Stimulated activated CD4-positive, alpha-beta T cell treated with anti-CD3 and anti-CD28 coated beads, Interleukin-2, amount 100 ng/mL, for 48 hours (primary cell): ENCODE measurements at places on chromosomes 12 and 14.

DNA sequence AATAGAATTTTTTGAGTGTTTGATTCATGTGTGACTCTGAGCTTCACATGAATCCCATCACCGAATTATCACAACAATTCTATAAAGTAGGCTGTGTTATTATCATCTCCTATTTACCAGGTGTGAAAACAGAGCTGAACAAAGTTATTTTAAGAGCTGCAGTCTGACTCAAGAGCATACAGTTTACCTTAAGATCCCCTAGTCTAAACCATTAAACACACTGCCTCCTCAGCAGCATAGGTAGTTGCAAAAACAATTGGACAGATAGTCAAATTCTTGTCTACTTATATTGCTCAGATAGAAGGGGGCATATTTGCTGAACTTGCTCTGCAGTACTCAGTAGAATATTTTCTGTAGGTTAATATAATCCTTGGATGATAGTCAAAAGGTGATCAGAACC, 219.8 kb upstream of the ATP2B1 start:
- no peak for DNase-seq

DNA sequence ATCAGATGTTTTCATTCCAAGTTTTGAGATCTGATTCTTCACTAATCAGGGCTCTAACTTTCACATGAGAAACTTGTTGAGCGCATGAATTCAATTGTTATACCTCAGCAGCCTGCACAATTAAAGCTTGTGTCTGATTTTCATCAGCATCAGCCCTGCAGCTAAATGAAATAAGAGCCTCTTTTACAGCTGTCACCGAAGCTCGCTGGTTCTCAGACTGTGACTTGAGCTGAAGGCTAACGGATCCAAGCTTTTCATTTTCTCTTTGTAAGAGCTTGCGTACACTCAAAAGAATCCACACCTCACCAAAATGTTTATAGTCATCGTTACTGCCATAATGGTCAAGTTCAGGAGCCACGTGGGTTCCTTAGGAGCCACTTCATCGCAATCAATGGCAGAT, 65.5 kb upstream of the BEGAIN start:
- DNase-seq = no peak

GRCh38 chr14:69481815-69482568, 2.5 kb upstream of the PLEKHD1 start:
- DNase-seq = no peak

DNA sequence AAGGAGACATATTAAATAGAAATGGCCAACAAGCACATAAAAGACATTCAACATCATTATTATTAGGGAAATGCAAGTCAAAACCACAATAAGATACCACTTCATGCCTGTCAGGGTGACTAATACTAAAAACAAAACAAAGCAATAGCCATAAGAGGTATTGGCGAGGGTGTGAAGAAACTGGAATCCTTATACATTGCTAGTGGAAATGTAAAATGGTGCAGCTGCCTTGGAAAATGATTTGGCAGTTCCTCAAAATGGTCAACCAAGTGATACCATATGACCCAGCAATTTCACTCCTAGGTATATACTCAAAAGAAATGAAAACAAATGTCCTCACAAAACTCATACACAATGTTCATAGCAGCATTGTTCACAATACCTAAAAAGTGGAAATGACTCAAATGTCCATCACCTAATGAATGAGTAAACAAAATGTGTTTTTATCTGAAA, 27.0 kb downstream of the GPR135 start:
- no peak for DNase-seq

GRCh38 chr14:58919217-58919616, 269.2 kb upstream of the DAAM1 start:
- DNase-seq = no peak

DNA sequence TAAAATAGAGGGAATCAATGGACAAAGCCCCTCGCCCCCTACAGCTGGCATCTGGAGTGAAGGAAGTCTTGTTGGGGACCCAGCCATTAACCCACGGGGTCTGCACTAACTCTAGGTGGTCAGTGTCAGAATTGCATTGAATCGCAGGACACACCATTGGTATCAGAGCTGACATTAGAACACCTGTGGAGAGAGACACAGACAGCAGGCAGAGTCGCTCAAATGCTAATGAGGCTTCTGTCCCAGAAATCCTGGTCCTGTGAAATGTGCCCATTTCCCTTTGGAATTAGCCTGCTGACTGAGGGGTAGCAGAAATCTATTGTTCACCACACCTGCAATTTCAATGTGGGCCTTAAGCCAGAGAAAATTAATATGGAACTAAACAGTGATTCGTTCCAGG, 33.0 kb downstream of the TMEM132D start:
- no peak for DNase-seq

DNA sequence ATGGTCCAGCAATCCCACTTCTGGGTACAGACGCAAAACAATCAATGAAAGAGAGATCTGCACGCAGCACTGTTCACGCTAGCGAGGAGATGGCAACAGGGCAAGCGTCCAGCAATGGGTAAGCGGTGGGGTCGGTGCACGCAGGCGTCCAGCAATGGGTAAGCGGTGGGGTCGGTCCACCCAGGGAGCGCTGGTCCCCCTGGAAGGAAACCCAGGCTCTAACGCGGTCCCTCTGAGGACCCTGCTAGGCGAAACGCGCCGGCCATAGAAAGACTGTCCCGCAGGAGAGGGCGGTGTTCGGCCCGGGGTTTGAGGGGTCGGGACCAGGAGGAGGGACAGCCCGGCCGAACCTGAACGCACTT, 618 bp upstream of the PGAM5 start:
- DNase-seq = no peak

GRCh38 chr12:85996280-85996679, 122.2 kb downstream of the NTS start:
- no peak for DNase-seq

GRCh38 chr12:49068879-49069506, 786 bp downstream of the RHEBL1 start:
- no peak for DNase-seq

DNA sequence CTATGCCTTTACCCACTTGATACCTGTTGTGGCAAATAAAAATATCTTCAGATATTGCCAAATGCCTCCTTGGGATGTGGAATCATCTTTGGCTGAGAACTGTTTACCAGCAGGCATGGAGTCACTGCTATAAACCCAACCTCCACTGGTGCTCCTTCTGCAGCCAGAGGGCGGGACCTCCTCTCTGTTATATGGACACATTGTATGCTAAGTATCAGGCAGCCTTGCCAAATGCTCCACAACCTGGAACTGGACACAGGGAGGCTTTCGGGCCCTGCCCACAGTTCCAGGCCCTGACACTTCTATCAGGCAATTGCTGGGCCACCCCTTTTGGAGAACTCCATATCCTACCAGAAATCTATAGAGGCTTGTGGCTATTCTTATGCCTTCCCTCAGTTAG, 201.0 kb downstream of the TMX1 start:
- DNase-seq = no peak

GRCh38 chr12:117049295-117049694, 49.9 kb downstream of the TESC start:
- DNase-seq = no peak

GRCh38 chr14:100159865-100160533, 554 bp upstream of the DEGS2 start:
- DNase-seq = no peak

- DNase-seq = no peak
Observed at GRCh38 chr14:25150934-25151790, 101.2 kb upstream of the STXBP6 start.

DNA sequence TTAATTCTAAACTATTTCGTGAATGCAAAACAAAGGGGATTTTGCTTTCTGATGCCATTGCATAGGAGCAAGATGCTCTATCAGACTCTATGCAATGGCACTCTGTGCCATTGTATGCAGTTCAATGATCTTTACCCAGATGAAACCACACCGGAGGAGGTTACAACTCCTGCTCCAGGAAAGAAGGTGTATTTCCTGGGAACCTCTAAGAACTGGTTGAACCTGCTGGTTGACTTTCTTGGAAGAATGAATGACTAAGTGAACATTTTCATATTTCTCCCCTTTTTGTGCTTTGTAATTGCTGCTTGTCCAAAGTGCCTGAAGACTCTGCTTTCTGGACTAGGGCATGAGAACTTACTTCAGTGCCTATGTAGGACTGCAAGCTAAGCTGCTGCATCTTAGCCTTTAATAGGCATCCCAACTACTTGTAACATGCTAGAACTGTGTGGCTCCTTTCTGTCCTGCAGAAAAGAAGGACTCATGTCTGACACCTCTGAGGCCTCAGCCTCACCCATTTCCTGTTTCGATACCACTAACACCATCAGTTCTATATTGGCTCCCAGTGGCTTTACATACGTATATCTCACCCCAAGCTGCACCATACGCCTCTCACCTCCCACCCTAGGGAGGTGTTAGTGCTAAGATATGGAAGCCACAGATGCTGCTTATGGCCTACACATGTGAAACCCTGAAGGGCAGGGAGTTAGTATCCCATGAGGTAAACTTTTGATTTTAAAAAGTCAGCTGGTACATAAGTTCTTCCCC, 193.5 kb upstream of the CNOT2 start:
- DNase-seq = no peak

DNA sequence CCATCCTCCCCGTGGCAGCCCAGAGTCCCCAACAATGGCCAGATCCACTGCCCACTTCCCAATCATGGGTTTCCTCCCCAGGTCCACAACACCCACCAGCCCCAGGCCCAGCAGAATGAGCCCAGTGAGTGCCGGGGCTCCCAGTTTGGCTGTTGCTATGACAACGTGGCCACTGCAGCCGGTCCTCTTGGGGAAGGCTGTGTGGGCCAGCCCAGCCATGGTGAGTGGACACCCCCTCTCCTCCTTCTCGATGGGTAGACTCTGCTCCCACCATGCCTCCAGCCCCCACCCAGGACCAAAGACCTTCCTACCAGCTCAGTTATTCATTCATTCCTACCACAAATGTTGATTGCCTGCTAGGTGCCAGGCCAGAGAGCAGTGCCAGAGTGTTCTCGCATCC, 23.8 kb downstream of the PAPLN start:
- no peak for DNase-seq

DNA sequence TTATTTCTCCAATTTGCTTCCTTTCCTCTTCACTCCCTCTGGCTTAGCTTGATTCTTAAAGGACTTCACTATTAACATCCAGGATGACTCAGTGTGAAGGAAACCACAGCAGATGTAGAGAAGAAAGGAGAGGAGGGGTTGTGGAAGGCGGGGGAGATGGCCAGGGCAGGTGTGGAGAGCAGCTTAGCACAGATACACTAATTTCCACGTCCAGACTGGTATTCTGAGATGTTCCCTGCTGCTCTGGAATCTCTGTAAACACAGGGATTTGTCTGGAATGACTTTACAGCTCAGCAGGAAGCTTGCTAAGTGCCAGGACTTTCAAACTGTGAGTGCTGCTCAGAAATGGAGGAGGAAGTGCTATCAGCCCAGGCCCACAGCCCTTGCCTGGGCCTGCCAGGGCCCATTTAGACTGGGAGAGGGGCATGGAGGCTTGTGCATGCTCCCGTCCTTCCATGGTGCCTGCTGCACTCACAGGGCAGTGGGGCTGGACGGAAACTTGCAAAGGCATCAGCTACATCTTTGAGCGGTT, 202.5 kb upstream of the DDHD1 start:
- DNase-seq = no peak

DNA sequence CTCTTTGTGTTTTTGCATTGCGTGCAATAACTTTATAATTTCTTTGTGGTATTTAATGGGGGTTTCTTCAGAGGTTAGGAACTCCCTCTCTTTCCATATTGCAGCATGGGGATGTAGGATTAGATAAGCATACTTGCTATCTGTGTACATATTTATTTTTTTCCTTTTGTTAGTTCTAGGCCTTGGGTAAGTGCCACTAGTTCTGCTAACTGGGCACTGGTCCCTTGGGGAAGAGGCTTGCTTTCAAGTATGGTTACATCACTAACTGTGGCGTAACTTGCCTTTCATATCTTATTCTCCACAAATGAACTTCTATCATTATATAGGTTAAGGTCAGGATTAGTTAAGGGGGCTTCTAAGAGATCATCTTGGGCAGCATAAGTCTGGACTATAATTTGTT, 31.5 kb upstream of the SLCO1B3 start:
- DNase-seq = no peak

DNA sequence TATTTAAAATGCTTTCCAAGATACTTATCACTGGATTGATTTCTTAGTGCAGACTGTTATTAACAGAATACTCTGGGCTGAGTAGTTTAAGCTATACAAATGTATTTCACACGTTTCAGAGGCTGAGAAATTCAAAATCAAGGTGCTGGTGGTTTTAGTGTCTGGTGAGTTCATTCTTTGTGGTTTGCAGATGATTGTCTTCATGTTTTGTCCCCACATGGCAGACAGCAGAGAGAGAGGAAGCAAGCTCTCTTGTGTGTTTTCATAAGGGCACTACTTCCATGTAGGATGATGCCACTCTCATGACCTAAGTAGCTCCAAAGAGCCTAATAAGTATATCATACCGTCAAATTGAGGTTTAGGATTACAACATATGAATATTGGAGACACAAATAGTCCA, 1348.9 kb upstream of the FLRT2 start:
- no peak for DNase-seq

- DNase-seq = peak; percentile 61
Observed at GRCh38 chr12:51391283-51392123, at the start of gene GALNT6. Gene GALNT6, minus strand, starts transcription at chr12:51391406. Its CDS starts 11,625 bp downstream, at chr12:51379781.

DNA sequence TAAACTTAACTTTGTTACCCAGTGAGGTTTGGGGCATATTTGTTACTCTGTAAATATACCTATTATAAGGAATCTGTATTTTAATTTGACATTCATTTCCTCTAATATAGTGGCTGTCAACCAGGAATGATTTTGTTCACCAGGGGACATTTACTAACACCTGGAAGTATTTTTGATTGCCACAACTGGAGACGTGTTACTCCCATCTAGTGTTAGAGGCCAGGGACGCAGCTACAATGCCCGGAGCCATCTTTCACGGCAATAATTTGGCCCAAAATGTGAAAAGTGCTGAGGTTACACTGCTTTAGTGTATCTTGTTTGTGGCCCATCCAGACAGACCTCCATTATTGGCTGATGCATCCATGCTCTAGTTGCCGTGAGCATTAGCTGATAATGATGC, 881.3 kb upstream of the ATXN7L3B start:
- DNase-seq = no peak

DNA sequence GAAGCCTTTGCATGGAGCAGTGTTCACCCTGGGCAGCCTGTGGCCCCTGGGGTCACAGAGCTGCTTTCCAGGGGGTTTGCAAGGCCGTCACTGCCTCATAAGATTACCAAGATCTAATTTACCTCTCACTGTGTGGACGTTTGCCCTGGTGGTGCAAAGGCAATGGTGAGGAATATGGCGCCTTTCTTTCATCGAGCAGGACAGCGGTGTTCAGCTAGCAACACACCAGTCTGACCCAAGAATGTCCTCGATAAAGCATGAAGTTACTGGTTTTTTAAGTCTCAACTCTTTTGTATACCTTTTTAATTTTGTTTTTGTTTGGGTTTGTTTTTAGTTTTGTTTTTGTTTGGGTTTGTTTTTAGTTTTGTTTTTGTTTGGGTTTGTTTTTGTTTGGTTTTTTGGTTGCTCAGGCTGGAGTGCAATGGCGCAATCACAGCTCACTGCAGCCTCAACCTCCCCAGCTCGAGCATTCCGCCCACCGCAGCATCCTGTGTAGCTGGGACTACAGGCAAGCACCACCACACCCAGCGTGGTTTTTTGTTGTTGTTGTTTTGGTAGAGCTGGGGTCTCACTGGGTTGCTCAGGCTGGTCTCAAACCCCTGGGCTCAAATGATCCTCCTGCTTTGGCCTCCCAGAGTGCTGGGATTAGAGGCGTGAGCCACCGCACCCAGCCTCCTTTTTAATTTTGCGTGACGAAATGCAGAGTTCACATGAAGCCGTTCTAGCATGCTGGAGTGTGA, 57.9 kb downstream of the PPP2R5C start:
- DNase-seq = peak; percentile 44
